Suprapubic skin (tissue), 4 donors: ENCODE measurements at places on chromosomes 11 and 22. TPM values are rescaled to one million over a fixed set of nuclear protein-coding genes. Genes with fewer than 3 reads are reported as not detected.

DNA sequence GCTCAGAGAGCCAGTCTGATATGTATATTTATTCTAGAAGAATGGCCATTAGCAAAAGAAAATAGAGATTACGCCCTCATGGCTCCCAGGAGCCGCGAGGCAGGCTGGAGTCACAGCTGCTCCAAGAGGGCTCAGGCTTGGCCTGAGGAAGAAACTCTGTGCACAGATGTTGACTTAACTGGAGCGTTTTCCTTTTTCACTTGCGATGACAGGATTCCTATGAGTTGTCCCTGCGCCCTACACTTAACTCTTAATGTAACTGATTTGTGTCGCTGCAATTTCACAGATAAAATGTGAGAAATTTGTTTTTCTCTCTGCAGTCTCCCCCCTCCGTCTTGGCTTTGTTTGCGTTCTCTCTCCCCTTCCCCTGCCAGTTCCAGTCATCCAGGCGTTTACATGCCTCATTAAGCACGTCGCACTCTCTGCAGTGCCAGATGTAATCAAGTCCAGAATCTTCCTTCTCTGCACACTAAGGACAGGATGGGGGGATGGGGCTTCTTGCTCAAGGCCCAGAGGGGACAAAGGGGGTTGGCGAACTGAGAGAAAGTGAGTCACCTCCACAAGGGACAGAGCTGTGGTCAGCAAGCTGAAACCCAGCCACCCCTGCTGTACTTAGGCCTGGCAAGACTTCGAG is 1060.1 kb downstream of the NTM start:
- no peak for DNase-seq

GRCh38 chr22:31749636-31750364 is at the start of gene PRR14L:
Gene PRR14L, minus strand, starts transcription at chr22:31750132. Its CDS starts 11,272 bp downstream, at chr22:31738860.
- DNase-seq: peak; percentile 98

DNA sequence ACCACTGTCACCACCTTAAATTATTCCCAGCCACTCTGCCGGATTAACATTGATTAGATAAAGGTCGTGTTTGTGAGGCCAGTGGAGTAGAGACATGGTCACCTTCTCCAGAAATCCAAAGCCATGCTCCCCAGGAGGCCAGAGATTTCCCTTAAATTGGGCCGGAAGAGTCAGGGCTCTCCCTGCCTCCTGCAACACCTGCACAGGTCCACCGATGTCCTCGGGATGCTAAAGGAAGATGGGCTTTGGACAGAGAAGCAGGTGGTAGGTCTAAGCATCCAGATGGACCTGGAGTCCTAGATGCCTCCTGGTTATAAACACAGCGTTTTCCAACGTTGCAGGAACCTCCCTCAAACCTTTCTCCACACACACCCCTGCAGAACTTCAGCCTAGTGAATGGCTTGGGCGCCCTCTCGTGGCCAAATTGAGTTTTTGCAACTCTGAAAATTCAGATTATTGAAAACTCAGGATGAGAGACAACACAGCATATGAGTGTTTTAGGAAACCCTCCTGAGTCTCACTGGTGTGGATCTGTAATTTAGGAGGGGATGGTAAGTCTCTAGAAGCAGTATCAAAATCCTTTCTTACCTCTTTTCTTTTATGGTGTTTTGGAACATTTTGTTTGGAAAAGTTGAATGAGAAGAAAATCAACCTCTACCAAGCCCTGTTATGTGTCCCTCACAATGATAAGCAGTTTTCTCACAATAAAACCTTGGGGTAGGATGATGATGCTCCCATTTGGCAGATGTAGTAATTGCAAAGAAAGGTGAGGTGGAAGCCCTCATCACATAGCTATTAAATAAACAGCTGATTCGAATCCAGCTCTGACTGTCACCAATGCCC is 109.6 kb downstream of the RRAS2 start:
- no peak for DNase-seq

GRCh38 chr22:42942351-42942750 is 72.6 kb downstream of the PACSIN2 start:
- DNase-seq: no peak

- DNase-seq: no peak
Measured at GRCh38 chr11:11844272-11844671, 2.5 kb downstream of the USP47 start.

DNA sequence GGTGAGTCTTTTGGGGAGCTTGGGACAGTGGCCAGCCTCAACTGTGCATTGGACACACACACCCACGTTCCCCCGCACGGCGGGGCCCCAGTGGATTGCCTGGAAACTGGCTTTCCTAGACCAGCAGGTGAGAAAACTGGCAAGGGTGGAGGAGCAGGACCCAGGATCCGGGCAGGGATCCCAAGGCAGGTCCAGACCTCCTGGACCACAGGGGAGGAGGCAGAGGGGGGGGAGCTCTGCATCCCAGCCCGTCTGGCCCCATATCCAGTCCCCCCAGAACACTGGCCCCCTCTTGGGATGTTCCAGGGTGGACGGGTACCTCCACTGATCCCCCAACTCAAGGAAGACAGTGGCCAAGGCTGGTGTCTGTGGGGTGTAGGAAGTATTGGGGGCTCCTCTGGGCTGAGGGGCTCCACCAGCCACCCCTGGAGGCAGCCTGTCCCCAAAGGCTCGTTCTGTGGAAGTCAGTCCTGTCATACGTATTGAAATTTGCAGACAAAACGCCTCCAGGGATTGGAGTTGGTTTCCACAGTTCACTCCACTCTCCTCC is 89.3 kb upstream of the LINC01488 start:
- peak; percentile 40 for DNase-seq

- no peak for DNase-seq
Measured at GRCh38 chr22:17119481-17120202, 1.5 kb downstream of the TMEM121B start.

DNA sequence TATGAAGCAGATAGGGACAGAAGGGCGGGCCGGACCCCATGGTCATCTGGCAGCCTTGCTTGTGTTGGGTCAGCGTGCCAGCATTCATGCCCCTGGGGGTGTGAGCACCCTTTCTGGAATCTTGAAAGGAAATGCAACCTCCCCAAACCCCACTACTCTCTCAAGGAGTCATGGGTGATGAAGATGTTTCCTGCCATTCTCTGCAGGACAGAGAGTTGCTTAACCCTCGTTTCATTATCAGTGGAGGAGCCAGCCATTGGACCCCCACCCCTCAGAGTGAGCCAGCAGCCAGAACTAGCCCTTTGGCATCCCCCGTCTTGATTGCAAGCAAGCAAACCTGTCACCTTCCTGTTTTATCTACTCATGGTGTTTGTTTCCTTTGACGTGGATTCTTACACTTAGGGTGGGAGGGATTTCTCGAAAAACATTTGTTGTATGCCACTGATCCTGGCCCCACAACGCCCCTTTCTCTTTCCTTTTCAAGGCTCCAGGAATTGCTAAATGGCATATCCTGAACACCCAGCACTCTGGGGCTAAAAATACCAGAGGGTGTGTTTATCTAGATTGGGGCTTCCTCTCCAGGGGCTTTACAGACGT is 258.3 kb downstream of the ETS1 start:
- DNase-seq: no peak

DNA sequence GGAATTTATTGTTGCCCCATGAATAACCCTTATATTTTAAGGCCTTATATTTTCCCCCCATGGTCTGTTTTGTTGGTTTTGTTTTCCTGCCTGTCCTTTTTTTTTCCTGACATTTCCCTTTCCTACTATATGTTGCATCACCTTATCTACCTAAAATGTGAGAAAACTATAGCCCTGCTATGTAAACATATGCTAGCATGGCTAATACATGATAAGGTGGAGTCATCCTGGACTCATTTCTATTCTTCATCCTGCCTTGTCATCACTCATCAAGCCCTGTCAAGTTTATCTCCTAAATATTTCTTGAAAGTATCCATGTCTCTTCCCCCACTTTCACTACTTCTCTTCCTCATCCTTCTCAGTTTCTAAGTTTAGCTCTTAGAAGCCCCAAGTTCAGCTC is 2168.8 kb upstream of the RAG2 start:
- DNase-seq: no peak

Gene MMP27
- total RNA-seq: not detected

- no peak for DNase-seq
Measured at GRCh38 chr22:24521791-24522245, 26.7 kb downstream of the UPB1 start.

Gene CLNS1A
- total RNA-seq: 36.6 TPM

GRCh38 chr11:1060410-1060809 is 14.3 kb upstream of the MUC2 start:
- DNase-seq: no peak

Gene RAB38
- total RNA-seq: 76.6 TPM

Gene JHY
- total RNA-seq: 2.5 TPM

DNA sequence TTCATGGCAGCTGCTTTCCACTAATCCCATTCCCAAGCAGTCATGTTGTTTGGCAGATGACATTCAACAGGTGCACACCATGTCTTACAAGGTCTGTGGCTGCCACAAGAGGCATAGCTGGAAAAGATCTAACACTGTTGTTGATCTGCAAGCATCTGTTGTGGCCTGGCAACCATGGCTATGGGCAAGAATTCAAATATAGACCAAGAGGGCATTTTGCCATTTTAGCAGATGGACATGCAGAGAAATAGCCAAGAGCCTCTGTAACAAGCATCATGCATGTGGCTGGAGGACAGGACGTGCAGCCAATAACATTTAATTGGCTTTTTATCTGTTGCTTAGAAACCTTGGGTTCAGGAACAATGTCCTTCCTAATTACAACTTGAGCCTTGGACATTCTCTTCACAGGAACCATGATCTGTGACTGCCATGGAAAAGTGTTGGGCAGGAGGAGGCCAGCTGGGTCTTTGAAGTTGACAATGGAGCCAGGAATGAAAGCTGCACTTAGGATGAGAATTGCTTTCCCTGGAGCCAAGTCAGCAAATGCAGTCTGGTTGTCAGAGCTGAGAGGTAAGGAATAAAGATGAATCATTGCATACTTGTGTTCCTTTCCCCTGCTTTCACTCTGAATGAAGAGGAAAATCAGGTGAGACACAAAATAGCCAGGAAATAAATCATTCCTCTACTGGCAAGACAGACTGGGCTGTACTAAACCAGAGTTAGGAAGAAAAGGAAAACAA is 113.6 kb upstream of the ANO5 start:
- DNase-seq: no peak

DNA sequence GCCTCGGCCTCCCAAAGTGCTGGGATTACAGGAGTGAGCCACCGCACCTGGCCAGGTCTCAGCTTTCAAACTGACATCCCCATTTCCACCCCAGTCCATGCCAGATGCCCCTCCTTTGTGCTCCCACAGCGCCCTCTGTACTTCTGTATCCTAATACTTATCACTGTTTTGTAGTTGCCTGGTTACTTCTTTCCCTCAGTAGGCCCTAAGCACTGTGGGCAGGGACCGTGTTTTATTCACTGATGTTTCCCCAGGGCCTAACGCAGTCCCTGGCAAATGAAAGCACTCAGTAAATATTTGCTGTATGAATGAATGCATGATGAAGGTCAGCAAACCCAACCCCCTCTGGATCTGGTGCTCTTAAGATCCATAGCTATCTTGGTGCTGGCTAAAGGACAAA is 2.2 kb upstream of the TRIM3 start:
- DNase-seq: no peak

GRCh38 chr11:72860592-72860991 is 46.4 kb downstream of the ATG16L2 start:
- no peak for DNase-seq

Gene CASP5
- total RNA-seq: not detected

Gene MEI1
- total RNA-seq: not detected

- no peak for DNase-seq
Measured at GRCh38 chr11:297051-297585, 2.2 kb downstream of the IFITM5 start.

- DNase-seq: peak; percentile 47
Measured at GRCh38 chr11:77201991-77202841, 74.2 kb downstream of the MYO7A start.

GRCh38 chr11:65592858-65593517 is 2.6 kb downstream of the KCNK7 start:
- no peak for DNase-seq

DNA sequence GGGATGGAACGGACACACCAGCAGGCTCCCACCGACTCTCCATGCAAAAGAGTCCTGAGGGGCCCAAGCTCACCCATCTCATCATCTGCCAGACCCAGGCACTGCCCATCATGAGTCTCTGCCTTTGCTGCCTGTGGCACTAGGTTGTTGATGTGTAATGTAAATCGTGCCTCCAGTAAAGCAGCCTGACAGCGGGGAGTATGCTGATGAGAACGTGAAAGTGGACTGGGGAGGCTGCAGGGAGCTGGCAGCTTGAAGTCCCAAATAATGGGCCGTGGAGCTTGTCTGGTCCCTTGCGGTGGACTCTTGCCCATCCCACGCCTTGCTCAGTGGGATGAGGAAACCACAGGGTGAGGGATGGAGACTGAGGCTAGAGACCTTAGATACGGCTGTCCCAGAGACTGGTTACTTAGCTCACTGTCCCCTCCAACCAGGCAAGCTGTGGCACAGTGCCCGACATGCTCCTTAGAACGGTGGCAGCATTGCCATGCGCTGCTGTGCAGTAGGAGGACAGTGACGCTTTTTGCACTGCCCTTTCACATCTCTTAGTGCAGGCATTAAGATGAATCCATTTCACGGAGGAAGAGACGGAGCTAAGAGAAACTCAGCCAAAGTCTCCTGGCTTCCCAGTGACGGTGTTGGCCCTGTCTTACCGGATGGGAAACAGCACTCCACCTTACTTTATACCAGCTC is 39.6 kb upstream of the PLET1 start:
- no peak for DNase-seq

Gene NOX4
- 1.4 TPM for total RNA-seq

DNA sequence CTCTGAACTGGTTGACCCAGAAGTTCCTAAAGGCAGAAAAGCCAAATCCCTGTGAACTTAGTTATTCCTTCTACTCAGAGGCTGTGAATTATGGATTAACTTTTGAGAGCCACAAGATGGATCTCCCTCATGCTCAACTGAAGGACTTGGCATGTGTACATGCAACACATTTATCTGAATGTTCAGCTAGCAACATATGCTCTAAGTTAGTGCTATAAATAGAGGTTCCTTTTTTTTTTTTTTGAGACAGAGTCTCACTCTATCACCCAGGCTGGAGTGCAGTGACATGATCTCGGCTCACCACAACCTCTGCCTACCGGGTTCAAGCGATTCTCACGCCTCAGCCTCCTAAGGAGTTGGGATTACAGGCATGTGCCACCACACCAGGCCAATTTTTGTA is 40.1 kb downstream of the EIF4ENIF1 start:
- no peak for DNase-seq

DNA sequence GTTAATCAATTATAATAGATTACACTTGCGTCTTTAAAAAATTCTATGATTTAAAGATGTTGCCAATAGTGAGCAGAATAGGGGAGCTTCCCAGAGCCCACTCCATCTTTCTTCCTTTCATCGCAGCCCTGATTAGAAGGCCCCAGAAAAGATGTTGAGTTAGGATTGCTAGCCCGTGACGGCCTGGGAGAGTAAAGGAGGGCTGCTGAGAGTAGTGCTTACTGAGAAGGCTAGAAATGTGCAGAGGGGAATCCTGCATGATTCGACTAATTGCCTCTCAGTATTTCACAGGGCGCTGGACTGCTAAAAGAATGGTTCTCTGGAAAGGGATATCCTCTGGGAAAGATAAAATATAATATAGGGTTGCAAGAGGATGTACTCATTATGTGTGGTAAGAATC is 160.5 kb downstream of the C11orf87 start:
- DNase-seq: no peak

- DNase-seq: no peak
Measured at GRCh38 chr11:41579546-41579945, 120.1 kb upstream of the LRRC4C start.

Gene ANKK1
- 5.6 TPM for total RNA-seq

GRCh38 chr11:104620991-104621390 is 277.3 kb downstream of the CASP12 start:
- no peak for DNase-seq

- no peak for DNase-seq
Measured at GRCh38 chr11:32280339-32280738, 155.0 kb downstream of the WT1 start.
